ENCODE measurements at places on chromosomes 13 and 19. TPM values are rescaled to one million over a fixed set of nuclear protein-coding genes. Genes with fewer than 3 reads are reported as not detected.

Gene IZUMO2
- total RNA-seq, result not detected

Gene RASGRP4
- total RNA-seq, result 1.7 TPM

GRCh38 chr19:15417699-15418098 is 1.1 kb downstream of the AKAP8L start:
- no peak for DNase-seq

Gene TNFSF11
- total RNA-seq, result not detected

- no peak for DNase-seq
Measured at GRCh38 chr19:40598918-40599307, 2.3 kb upstream of the LTBP4 start.

Gene ZNF724
- 1.3 TPM for total RNA-seq

Gene ALOX5AP
- total RNA-seq, result 13.6 TPM

GRCh38 chr19:17576758-17577456 is 21.5 kb downstream of the COLGALT1 start:
- DNase-seq, result no peak

DNA sequence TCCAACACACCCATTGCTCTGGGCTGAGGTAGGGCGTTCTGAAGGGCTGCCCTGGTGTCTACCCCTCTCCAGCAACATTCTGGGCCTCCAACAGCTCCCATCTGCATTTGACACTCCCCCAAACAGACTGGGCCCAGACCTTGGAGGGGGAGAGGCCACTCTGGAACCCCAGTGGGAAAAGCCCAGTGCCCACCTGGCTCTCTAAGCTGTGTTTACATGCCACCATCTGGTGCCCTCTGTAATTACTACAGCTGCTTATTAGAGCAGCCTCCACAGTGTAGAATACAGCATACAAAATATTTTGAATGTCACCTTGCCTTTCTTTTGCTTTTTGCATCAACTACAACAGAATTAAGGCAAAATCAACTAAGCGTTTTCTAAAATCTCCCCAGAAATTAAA is 35.8 kb upstream of the TM9SF2 start:
- DNase-seq, result no peak

GRCh38 chr13:25943081-25943480 is 108.7 kb downstream of the SHISA2 start:
- no peak for DNase-seq

- no peak for DNase-seq
Measured at GRCh38 chr13:102530751-102531150, 66.0 kb upstream of the TPP2 start.

Gene C19orf67
- total RNA-seq, result not detected

DNA sequence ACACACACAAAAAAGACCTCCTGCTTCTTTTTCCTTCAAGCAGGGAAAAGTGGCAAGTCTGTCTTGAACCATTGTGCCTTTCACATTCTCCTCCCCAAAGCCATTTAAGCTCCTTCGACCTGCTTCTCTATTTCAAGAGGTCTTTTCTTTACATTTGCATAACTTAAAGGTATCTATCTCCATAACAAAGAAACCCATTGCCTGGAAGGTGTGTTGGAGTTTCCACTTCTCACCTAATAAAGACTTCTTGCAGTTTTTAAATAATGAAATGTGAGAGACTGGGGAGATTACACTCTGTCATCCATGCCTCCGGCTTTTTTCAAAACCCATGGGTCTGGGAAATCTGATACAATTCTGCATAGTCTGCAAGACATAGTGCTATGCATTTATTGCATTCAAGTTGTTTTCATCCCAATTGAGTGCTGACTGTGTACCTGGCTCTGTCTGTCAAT is 41.8 kb upstream of the NBEA start:
- DNase-seq, result no peak

- no peak for DNase-seq
Measured at GRCh38 chr19:1037621-1038064, 2.3 kb upstream of the ABCA7 start.

Gene TPTE2
- total RNA-seq, result not detected

- no peak for DNase-seq
Measured at GRCh38 chr13:29597706-29598105, 2.2 kb upstream of the SLC7A1 start.

GRCh38 chr19:47427241-47428176 is 8.2 kb upstream of the MEIS3 start:
- DNase-seq, result no peak

Gene FAM32A
- total RNA-seq, result 38.8 TPM

DNA sequence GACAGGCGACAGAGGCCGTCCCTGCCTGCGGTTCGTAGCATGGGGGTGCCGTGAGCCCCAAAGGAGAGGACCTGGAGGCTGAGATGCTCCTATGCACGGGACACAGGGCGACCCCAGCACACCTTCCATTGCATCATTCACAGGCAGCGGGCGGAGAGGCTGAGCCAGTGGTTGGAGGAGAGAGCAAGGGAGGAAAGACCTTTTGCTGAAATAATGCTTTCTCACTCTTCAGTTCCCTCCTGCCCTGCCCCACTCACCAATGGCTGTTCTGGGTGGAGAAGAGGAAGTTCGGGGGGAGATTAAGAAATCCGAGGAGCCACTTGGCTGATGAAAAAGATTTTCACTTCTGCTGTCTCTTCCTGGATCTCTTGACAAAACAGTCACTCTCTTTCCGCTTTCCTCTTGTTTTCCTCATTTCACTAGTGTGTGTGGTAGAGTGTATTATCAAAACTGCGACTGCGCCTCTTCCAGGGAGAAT is at the start of gene NLRP12:
NLRP12 (minus strand) TSS at position 181 of the 478 bp plus-strand sequence; CDS start at position 41, 140 bp downstream.
- peak; percentile 82 for DNase-seq

- peak; percentile 7 for DNase-seq
Measured at GRCh38 chr13:113915786-113916329, 52.0 kb upstream of the GAS6 start.

DNA sequence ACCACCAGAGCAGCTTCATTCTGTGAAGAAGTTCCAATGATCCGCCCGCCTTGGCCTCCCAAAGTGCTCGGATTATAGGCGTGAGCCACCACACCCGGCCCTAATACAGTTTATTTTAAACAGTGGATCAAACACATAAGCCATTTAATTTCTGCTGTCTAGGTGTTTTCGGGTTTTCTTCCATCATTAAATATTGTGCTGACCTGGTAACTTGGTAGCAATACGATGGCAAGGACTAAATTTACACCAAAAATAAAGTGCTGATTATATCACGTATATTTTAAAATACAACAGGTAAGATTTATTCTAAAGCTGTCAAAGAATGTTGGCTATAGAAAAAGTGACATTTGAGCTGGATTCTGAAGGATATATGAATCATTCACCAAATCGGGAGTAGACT is 1.3 kb downstream of the MED4 start:
- DNase-seq, result no peak

Gene PLA2G4C
- total RNA-seq, result 40.8 TPM

GRCh38 chr19:8512115-8512967 is 1.6 kb downstream of the ZNF414 start:
- DNase-seq, result no peak

Gene PNMA8A
- 7.6 TPM for total RNA-seq

GRCh38 chr13:30872685-30873461 is 33.2 kb upstream of the MEDAG start:
- DNase-seq, result no peak

Gene IGFL4
- not detected for total RNA-seq

DNA sequence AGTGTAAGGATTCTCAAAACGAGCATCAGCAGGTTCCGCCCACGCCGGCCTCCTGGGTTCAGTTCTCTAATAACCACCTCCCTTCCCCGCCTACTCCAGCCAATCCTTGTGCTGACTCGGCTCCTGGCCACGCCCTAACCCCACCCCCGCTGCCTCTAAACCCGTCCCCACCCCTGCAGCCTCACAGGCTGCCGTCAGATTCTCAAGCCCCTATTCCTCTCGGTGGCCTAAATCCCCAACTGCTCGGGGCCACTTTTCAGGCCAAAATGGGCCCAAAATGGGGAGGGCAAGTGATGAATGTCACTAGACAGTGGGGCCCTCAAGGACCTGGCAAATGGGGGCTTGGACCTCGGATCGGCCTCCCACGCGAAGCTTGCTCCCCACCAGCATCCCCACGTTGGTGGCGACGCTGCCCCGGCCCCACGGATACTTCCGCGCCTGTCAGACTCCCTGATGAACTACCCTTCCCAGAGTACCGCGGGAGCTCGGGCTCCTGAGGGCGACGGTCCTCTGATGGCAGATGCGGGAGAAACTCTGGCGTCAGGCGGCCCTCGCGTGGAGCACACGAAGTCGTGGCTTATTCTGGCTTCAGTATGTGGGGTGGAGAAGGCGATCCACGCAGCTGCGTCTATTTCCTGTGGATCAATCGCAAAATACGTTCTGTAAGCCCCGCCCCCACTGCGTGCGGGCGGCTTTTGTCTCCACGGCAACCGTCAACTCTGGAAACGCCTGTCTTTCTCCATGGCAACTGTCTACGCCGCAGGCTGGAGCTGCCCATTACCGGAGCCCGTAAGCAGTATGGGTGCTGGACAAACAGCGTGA is 24.8 kb downstream of the ZNF473 start:
- DNase-seq, result peak; percentile 93

- DNase-seq, result peak; percentile 90
Measured at GRCh38 chr19:51607920-51608562, 22.2 kb downstream of the SIGLEC5 start.

DNA sequence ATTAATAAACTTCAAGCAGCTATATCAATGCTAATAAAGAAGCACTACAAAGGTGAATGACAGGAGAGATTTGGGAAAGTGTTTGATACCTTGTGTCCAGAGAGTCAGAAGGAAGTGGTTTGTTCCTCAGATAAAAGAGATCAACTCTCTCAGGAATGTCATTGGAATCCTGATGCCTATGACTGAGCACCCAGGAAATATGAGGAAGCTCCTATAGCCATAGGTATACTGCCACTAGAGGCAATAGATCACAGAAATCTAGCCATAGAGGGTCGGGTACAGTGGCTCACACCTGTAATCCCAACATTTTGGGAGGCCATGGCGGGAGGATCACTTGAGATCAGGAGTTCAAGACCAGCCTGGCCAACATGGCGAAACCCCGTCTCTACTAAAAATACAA is 612.6 kb downstream of the DACH1 start:
- DNase-seq, result no peak

Gene GGN
- not detected for total RNA-seq

- DNase-seq, result peak; percentile 96
Measured at GRCh38 chr13:48975856-48976575, at the start of gene FNDC3A. Gene FNDC3A (plus strand): TSS chr13:48975912. CDS start chr13:49006191, 30,279 bp downstream.

DNA sequence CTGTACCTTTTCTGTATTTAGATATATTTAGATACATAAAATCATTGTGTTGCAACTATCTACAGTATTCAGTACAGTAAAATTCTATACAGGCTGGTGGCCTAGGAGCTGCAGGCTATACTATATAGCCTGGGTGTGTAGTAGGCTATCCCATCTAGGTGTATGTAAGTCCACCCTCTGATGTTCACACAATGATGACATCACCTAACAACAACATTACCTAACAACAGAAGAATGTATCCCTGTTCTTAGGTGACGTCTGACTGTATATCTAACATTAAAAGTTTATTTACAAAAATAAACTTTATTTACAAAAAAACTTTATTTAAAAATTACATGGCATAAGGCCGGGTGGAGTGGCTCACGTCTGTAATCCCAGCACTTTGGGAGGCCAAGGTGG is 28.3 kb upstream of the ZFP30 start:
- no peak for DNase-seq

GRCh38 chr19:42057846-42058245 is 12.2 kb downstream of the GRIK5 start:
- DNase-seq, result no peak

Gene CRB3
- not detected for total RNA-seq

GRCh38 chr13:27405546-27406134 is 18.8 kb upstream of the GTF3A start:
- DNase-seq, result no peak

DNA sequence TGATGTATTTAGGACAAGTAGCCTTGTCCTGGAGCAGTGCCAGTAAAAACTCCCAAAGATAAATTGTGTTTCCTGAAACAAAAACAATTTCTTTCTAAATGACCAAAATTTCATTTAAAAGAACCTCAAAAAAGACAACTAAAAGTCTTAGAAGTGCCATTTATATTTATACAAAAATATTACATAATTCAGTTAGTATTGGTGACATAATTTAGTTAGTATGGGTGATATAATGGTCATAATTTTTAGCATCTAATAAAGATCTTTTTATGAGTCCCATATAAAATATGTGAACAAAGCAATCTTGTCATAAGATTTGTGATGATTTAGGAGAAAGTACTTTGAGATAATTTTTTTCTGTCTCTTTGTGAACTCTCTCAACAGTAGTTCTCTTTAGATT is 76.0 kb downstream of the ELF1 start:
- no peak for DNase-seq

DNA sequence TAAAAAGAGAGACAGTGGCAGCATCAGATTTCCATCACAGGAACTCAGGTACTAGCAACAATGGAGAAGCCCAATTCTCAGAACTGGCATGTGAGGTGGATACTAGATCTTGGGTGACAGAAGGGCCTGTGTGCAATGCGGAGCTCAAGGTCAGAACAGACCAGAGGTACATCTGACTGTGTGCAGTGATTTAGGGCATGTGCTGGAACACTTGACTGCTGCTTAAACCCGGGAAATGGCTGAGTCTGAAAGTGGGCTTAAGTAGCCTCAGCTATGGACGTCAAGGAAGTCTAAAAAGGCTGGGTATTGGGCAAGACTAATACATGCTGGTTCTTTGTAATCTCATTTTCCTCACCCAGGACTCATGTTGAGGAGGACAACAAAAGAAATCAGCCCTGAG is 182.2 kb downstream of the LACC1 start:
- no peak for DNase-seq

DNA sequence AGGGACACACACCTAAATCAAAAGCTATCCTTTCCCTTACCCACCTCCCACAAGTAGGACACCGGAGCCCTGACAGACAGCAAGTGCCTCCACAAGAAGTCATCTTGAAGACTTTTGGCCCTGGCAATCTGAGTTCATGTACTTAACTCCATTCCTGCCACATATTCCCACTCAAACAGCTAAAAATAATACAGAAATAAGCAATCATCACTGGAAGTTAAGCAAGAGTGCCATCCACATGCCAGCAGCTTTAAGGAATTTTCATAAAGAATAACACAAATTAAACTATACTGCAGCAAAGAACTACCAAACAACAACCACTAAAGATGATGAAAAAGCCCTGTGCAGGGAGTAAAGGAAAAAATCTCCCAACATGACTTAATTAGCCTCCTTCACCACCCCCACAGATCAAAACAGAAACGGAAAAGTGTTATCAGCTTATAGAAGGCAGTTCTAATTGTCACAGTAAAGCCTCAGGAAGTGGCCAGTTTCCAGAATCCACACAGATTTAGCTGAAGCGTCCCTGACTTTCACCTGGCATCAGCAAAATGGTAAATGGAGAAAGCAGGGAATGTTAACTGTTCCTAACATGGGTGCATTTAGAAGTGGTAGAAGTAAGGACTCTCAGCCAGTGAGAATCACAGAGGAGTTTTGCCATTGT is 343.9 kb downstream of the TBC1D4 start:
- DNase-seq, result no peak

Gene ZNF69
- 3.6 TPM for total RNA-seq
